ENCODE measurements at places on chromosomes 7 and 10.

DNA sequence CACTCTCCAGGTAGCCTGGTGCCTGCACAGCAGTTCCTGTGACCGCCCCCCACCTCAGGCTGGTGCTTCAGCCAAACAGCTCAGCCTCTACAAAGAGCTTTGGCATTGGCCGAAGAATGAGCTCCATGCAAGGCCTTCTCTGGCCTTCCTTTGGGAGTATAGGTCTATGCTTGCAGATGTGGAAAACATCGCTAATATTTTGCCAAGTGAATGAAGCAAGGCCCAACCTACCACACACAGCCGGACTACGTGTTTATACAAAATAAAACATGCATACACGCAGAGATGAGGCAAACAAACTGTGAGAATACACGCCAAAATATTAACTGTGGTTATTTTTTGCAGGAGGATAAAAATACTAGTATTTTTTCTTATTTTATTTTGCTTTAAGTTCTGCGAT lies 416.2 kb upstream of the C7orf33 start:
- DNase-seq: no peak

DNA sequence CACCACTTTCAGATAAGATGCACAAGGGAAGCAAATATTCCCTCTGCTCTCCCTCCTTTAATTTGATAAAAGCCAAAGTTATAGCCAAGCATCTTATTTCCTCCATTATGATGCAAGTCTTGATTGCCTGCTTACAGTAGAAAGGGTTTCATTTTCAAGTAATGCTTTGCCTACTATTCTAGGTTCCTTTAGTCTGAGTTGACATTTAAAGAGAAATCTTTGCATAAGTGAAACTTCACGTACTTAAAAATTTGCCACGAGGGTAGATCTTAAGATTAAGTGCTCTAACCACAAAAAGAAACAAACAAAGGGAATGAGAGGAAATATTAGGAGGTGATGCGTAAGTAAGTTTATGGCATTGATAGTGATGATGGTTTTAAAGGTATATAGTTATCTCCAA lies 78.1 kb upstream of the VWDE start:
- no peak for DNase-seq

- no peak for DNase-seq
These were observed 233.6 kb downstream of the SNX13 start for GRCh38 chr7:17706734-17707133.

DNA sequence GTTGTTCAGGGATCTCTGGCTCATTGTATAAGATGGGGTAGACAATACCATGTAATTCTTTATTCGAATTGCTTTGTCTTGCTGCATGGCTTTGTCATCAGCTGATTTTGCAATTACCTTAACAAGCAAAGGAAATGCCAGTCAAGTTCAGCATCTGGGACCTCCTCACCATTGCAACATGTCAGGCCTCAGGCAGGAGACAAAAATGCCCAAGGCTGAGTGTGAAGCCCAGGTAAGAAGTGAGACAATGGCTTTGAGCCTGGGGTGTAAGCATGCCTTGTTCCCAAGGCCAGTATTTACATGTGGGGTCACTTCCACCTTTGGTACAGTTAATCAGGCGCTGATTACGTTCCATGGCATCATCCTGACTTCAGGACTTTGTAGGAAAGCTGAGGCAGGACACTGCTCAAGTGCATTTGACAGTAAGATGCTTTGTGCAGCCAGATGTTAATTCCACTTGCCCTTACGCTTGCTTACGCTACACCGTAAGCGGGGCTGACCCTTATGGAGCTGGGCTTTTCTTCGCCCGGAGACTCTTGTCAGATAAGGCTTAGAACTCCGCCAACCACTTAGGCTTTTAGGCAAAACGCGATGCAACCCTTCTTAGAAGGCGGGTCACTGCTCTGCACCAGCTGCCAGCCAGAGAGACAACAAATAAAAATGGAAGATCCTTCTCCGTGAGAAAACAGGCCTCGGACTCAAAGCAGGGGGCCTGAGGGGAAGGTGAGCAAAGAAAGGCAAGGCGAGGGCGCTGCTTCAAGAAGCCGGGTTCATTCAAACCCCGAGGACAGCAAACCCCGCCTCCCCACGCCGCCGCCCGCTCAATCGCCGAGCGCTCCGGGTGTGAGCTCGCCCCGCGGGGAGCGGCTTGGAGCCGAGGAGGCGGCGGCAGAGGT lies 1.3 kb upstream of the SP4 start:
- no peak for DNase-seq
